Left renal pelvis (tissue), 4 donors: ENCODE measurements at places on chromosomes 2 and 18. TPM values are rescaled to one million over a fixed set of nuclear protein-coding genes. Genes with fewer than 3 reads are reported as not detected.

- no peak for DNase-seq
Observed at GRCh38 chr18:45250479-45250878, 364.8 kb upstream of the SLC14A2 start.

GRCh38 chr18:59633961-59634485 lies 63.2 kb downstream of the CCBE1 start:
- no peak for DNase-seq

Gene MGAT4A
- polyA plus RNA-seq, result 27.9 TPM

- DNase-seq, result no peak
Observed at GRCh38 chr2:106012001-106012590, 182.0 kb downstream of the UXS1 start.

Gene SLC5A7
- polyA plus RNA-seq, result 2.6 TPM

Gene EHBP1
- polyA plus RNA-seq, result 95.9 TPM

DNA sequence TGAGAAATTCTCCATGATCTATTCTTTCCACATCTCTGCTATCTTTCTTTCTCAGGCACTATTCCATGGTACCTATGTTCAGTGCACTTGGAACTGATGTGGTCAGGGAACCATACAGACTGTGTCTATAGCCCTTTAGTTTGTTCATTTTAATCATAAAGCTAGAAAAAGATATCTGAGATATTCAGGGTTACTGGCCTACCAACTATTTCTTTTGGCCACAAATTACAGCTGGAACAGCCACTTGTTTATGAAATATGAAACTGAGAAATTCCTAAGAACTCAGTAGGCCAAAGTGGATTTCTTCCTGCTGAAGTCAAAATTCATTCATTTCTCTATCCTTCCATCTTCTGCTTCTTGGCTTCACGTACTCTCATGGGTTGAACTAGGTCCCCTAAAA lies 22.8 kb upstream of the LYPD1 start:
- DNase-seq, result no peak

DNA sequence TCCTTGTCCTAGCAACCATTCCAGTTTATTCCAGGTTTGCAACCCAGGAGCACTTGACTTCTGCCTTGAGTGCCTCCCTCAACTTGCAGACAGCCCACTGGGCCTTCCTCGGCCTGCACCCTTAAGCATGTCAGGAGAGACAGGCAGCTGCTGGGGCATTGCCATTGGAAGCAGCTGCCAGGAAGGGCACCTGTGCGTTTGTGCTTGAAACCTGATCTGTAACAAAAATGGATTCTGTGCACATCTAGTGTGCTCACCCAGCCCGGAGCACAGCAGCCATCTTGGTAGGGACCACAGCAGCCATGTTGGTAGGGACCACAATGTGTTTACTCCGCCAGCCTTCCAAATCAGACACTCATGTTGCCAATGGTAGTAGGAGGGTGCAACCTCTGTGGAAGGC lies 44.3 kb upstream of the GLI2 start:
- DNase-seq, result no peak

DNA sequence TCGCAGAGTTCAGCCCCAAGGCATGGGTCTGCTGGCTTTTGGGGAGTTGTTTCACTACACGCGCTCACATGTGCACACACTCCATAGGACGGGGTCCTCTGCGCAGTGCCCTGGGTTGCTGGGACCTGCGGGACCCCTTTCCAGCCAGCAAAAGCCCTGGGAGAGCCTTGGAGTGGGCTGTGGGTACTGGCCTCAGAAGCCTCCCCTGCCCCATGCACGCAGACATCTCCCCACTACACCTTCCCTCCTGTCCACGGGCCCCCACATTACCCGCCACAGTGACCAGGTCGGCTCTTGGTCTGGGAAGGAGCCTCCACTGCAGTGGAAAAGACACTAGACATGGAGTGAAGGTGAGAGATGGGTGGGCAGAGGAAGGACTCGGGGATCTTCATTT lies 48.5 kb downstream of the FAM168B start:
- DNase-seq, result no peak

DNA sequence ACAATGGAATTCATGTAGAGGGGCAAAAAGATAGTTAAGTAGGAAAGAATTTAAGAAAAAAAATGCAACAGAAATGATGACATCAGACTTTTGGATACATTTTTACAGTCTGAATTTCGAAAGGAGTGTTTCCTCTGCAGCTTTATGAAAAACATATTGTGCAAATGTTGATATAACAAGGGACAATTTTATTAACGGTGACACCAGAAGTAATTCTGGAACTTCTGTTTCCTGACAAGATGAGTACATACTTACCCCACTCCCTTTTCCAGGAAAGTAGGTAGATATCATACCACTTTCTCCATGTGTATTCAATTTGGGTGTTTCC lies 369.6 kb downstream of the FBXO15 start:
- DNase-seq, result no peak

GRCh38 chr18:6010921-6011320 lies 115.6 kb upstream of the TMEM200C start:
- no peak for DNase-seq
